Prostate gland (tissue), 2 donors: ENCODE measurements at places on chromosomes 4 and X.

DNA sequence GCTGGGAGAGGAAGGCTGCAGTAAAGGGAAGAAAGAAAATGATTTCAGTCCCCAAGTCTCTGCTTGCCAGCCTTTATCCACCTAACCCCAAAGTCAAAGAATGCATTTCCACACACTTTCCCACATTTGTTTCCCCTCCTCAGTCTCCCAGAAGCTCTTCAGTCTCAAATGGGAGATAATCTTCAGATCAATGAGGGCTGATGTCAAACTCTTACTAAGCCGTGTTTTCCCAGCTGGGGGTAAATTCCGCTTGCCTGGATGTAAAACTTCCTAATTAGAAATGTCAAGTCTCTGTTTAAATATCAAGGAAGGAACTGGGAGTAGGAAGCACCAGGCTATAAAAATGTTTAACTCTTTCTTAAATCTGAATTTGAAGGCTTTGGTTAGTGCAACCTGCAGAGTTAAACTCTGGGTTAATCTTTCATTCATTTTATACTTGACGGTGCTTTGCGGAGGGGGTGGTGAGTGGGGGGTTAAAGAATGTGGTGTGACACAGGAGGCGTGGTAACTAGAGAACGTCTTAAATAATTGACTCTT, 601.4 kb upstream of the ACTRT1 start:
- no peak for DNase-seq

- no peak for DNase-seq
Observed at GRCh38 chr4:15144967-15145295, 142.7 kb downstream of the CPEB2 start.

- no peak for DNase-seq
Observed at GRCh38 chr4:7844594-7844991, 95.1 kb downstream of the AFAP1 start.

DNA sequence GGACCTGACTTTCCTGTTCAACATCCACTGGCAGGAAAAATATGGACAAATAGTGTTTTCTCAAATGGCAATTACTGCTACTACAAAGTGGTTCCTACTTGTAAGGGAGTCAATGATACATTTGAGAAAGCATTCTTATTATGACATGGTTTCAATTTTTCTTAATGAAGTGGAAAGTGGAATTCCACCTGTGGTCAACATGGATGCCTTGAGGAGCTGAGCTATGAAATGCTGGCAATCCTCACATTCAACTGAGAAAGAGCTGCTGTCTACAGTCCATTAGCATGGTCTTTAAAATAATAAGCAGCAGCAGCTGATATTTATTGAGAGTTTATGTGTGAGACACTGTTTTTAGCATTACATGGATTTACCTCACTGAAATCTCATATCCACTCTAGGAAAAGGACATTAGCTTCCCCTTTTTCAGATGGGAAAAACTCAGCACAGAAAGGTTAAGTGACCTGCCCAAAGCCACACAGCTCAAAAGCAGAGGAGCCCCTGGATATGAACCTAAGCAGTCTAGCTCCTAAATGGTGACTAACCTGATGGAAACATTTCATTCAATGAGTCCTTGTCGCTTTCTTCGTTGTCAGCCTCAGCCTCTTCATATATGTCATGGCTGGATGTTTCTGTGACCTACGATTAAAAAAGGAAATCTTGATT, 29.2 kb downstream of the MAP7D3 start:
- no peak for DNase-seq

GRCh38 chr4:175809402-175810072, 2.5 kb downstream of the GPM6A start:
- no peak for DNase-seq

DNA sequence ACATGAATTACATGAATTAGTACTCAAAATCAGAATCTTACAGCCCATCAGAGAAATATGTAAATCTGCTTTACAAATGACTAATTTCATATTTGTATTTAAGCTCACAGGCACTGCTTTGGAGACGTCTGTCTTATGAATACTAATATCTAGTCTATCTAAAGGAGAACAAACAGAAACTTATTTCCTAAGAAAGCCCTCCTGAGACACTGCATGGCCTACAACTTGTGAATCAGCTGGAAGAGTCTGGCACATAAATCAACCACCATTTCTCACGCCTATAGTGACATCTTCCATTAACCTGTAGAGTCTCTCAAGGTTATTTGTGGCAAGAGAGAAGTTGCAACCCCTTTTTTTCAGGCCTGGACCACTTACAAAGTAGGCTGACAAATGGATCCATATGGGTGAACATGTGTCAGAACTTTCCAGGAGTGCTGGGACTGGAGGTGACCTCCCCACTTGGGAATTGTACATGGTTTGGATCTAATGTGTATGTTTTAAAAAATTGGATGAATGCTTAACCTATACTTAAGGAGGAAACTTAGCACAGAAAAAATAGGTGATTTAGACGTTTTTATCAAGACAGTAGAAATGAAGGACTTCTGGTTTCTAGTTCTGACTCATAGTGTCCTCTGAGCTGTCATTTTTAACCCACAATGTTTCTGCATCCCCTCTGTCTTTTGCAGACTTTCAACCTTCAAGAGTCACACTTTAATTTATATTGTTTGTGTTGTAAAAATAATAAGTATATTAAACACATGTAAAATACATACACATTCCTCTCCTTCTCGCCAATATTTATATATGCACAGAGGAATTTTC, 83.2 kb upstream of the ARHGAP24 start:
- no peak for DNase-seq

DNA sequence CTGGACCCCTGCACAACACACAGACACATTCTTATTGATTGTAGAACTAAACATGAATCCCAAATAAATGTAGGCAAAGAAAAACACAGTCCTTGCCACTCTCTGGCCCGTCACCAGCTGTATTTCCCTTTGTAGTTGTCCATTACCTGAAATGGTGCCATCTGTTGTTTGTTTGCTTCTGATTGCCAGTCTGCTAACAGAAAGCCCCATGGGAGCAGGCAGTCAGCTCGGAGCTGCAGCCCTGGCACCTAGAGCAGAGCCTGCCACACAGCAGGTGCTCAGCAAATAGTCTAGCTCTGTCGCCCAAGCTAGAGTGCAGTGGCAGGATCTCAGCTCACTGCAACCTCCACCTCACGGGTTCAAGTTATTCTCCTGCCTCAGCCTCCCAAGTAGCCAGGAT, 28.9 kb downstream of the CPLX1 start:
- DNase-seq = no peak

DNA sequence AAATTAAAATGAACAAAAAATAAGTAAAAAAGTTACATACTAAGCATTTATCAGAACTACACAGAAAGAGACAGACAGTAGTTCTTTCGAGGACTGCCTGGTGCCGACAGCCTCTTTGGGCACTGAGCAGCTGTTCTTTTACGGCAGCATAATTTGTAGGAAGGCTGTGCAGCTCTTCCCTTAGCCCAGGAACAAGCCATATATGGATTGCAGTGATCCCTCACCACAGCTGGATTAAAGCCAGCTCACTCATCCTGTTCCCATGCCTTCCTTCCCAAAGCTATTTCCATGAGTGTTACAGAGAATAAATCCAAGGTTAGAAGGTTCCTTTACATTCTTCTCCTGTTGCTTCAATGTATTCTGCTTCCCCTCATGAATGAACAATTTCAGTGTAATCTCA, 71.7 kb downstream of the DDX60L start:
- peak; percentile 46 for DNase-seq

GRCh38 chr4:183449193-183449882, 4.9 kb downstream of the CDKN2AIP start:
- DNase-seq = no peak

GRCh38 chrX:97638621-97639020, 754.9 kb downstream of the RPA4 start:
- DNase-seq = no peak

DNA sequence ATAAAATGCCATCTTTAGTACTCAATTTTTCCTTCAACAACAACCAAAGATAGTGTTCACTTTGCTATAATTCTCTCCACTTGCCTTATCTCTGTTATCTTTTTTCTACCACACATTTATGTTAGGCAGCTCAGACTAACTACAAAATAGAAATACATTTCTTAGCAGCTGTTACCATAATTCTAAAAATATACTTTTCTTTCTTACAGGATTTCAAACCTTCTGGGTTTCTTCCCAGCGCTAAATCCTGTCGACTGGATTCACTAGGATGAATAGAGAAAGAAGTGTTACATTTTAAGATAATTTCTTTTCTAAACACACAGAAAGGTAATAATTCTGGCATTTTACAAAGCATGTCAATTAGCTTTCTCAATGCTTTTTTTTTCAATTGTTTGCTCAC, 105.5 kb upstream of the GK2 start:
- DNase-seq = no peak

DNA sequence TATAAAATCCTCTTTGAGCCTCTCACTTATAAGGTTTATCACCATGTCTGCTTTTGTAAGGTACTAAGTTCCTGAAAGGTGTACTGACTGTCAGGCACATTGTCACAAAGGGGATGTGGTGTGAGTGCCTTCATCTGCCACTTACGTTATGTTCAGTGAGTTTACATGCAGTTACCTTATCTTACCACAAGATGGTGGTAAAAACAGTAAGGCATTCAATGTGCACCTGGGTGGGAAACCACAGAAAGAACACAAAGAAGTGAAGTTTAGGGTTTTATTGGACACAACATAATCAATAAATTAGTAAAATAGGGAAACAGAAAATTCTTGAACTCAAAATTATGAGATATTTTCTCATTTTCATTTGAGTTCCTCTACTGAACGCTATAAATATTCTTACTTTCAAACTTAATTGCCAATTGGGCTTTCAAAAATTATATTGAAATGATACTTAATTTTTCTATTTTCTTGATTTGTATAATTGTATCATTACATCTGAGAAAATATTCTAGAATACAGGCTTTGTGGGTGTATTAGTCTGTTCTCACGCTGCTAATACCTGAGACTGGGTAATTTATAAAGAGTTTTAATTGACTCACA, 650.8 kb downstream of the PCDH7 start:
- peak; percentile 14 for DNase-seq

GRCh38 chrX:55794405-55794804, 76.9 kb downstream of the RRAGB start:
- no peak for DNase-seq

DNA sequence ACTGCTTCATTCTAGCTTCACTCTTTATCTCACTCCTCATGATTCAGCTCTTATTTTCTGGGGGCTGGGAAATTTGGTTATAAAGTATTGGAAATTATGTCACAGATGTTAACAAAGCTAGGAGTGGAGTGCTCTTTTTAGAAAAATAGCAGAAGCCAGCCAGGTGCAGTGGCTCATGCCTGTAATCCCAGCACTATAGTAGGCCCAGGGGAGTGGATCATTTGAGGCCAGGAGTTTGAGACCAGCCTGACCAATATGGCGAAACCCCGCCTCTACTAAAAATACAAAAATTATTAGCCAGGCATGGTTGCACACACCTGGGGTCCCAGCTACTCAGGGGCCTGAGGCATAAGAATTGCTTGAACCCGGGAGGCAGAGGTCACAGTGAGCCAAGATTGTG, 97.2 kb upstream of the GUCY1A1 start:
- no peak for DNase-seq

DNA sequence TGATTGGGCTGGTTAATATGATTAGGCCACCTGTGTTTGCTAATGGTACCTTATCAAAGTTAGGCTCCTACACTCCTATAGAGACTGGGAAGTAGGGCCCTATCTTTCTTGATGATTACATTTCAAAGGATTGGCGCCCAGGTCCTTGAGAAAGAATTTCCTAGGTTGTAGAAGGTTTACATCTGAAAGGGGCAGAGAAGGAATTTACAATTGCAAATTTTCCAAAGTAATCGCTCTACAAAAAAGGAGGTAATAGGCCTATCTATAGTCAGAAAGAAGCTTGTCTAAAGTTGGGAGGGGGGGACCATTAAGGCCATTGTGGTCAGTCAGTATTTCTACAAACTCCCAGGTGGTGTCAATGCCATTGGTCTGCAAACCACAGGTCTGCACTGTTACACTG, 638.4 kb downstream of the IL1RAPL1 start:
- DNase-seq = no peak

- no peak for DNase-seq
Observed at GRCh38 chr4:101200561-101200960, 146.8 kb downstream of the PPP3CA start.

DNA sequence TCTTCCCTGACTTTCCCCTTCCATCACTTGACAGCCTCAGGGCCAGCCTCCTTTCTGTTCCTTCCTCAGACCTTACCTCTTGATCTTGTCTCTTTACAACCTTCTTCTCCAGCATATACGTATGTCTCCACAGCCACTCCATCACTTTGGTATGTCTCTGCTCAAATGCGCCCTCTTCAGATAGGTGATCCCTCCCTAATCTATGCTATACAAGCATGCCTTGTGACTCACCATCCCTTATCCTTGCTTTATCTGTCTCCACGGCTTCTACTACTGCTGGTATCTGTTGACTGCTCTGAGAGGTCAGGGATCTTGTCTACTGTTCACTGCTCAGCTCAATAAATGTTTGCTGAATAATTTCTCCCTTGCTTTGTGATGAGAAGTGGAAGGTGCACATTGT, 9.0 kb downstream of the ARAP2 start:
- DNase-seq = no peak

DNA sequence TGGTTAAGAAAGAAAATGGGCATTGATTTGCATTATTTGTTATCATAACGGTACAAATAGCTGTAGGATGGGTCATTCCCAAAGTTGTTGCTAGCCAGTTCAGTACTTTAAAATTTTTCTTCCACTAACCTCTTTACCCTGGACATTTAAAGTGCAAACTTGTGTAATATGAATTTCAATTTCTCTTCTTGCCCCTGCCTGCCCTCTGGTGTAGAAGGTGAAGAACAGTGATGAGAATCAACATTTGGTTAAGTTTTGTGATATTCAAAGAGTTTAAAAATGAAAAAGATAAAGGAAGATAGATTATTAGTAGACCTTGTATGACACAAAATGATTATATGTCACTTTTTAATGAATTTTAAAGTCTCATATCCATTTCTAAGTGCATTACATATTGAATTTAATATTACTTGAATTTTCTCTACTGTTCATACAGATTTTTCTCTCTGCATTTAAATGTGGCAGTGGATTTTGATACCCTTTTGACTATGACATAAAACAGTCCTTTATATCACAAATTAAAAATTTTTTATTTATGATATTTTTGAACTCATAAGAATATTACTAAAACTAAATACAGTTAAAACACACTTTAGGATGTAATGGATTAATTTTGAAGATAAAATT, 337.7 kb downstream of the BMPR1B start:
- DNase-seq = no peak

DNA sequence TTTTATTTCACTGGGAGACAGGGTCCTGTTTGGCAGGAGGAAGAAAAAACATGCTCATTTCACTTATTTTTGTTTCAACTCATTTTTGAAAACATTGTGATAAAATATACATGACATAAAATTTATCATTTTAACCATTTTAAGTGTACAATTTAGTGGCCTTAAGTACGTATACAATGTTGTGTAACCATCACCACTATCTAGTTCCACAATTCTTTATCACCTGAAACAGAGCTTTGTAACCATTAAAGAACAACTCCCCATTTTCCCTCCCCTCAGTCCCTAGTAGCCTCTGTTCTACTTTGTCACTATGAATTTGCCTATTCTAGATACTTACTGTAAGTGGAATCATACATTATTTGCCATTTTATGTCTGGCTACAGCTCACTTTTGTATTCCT, 143.8 kb downstream of the GPAT3 start:
- no peak for DNase-seq

- DNase-seq = no peak
Observed at GRCh38 chrX:70117738-70118137, 15.5 kb upstream of the IGBP1 start.
